NCI-H1417 treated with DMSO at 0.1 percent for 48 hours (cell line): ENCODE measurements at places on chromosomes 7 and 10.

DNA sequence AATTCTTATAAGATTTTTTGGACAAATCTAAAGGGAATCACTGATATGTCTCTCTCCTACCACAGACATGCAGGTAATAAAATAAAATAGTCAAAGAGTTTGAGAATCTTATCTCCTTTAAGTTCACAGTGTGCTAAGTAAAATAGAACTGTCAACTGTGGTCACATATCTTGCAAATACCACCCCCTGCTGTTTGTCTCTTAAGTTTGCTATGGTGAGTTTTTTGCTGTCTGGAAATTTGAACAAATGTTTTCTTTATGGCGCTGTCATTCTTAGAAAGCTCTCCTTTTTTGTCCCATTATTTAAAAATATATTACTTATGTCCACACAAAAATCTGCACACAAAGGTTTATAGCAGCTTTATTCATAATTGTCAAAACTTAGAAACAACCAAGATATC is 19.6 kb downstream of the GIMAP5 start:
- DNase-seq: no peak

GRCh38 chr7:94823947-94824346 is 83.4 kb upstream of the PPP1R9A start:
- DNase-seq: no peak

GRCh38 chr10:56286096-56286495 is 75.0 kb downstream of the ZWINT start:
- no peak for DNase-seq

- DNase-seq: no peak
Measured at GRCh38 chr10:70811881-70812280, 3.9 kb upstream of the SGPL1 start.

DNA sequence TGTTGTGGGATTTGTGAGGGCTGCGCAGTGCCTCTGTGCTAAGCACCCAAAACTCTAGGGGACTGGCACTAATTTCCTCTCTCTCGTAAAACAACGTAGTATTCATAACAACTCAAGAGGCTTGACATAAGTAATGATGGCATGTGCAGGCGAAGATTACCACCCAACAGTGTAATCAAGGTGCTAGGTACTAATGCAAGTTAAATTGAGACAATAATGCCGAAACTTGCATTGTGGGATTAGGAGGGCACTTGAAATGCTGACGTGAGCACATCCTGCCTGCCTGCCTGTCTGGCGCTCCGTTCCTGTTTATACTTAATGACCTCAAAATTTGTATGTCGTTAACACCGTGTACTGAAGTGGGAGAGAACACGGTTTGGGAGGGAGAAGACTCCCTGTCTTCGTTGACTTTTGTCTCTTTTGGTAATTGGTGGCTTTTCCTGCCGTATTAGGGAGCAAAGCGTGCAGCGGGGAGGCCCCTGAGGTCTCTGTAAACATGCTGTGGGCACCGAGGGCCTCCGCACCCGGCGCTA is 139.0 kb downstream of the MGMT start:
- DNase-seq: no peak
